Stimulated activated CD8-positive, alpha-beta memory T cell treated with anti-CD3 and anti-CD28 coated beads, Interleukin-4, amount 100 ng/mL, for 4 hours (primary cell): ENCODE measurements at places on chromosomes 2 and 18.

DNA sequence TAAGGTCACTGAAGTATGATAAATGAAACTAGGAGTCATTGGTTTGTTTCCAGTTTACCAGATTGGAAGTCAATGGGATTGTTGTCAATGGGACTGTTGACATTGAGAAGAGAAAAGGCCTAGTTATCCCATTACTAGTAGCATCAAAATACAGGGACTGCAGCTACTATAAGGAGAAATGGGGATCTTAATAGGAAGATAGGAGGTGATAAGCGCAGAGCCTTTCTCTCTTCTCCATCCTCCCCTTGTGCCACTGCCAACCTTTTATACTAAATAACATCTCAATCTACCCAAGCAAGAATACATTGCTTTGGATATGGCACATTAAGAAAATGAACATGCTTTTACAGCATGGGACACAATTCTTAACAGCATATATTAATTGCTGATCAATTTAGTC lies 10.5 kb upstream of the BBS5 start:
- no peak for DNase-seq

GRCh38 chr18:79584491-79585394 lies 94.9 kb upstream of the CTDP1 start:
- DNase-seq: no peak

DNA sequence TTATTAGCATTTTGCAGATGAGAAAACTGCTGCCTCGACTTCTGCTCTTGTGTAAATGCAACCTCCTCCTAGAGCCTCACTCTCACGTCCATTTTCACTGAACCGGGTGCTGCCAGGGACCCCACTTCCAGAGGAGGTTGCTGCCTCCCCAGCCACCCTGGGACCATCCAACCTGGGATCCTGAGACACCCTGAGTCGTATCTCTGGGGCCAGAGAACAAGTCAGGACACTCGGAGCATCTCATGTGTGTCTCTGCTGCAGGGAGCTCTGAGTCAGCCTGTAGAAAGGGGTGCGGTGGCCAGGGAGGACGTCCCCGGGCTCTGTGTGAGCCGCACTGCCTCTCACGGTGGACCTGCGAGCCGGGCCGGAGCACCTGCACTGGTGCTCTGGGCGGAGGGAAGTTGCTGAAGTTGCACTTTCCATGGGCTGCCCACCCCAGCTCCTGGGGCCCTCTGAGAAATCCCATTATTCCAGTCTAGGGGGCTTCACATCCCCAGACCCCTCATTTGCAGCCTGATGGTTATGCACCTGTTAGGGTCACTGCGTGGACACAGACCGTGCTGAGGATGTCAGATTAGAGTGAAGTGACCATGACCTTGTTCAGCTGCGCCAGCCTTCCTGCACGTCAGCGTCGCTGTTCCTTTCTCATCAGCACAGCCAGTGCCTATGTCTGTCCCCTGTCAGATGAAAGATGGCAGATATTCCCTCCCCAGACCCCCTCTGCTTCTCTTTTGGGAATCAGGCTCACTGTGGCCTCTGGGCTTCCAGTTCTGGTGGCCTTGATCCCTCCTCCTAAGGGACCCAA lies 230.4 kb downstream of the KLHL29 start:
- no peak for DNase-seq

DNA sequence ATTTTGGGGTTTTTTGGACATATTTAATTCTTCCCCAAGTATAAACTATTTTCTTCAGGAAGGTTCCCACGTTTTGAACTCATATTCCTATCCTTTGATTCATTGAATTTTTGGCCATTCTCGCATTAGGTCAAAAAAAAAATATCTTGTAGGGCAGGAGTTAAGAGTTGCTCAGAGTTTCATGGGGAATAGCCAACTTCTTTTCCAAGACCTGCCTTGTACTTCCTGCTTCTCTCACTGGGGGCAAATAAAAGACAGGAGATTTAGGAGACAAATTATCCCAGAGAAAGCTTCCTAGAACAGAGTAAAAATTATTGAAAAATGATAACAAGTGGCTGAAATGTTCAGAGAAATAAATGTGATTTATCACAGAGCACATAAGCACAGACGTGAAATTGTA lies 55.2 kb upstream of the BCL11A start:
- DNase-seq: no peak

GRCh38 chr2:34188464-34189303 lies 589.6 kb upstream of the FAM98A start:
- DNase-seq: no peak

GRCh38 chr18:67553437-67553836 lies 36.9 kb upstream of the DSEL start:
- no peak for DNase-seq

DNA sequence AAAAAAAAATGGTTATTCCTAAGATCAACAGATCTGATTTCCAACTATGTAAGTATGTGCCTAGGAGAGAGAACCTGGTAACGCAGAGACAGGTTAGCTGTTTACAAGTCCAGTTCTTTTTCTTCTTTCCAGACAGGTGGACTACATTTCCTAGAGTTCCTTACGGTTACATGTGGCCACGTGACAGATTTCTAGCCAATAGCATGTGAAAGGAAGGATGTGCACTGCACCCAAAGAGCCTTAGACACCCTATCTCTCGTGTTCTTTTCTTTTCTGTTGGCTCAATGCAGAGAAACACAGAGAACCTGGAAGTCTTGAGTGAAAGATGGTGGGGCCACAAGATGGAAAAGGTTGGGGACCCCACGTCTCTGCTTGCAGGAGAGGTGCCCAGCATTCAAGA lies 375.9 kb downstream of the TNS1 start:
- no peak for DNase-seq

DNA sequence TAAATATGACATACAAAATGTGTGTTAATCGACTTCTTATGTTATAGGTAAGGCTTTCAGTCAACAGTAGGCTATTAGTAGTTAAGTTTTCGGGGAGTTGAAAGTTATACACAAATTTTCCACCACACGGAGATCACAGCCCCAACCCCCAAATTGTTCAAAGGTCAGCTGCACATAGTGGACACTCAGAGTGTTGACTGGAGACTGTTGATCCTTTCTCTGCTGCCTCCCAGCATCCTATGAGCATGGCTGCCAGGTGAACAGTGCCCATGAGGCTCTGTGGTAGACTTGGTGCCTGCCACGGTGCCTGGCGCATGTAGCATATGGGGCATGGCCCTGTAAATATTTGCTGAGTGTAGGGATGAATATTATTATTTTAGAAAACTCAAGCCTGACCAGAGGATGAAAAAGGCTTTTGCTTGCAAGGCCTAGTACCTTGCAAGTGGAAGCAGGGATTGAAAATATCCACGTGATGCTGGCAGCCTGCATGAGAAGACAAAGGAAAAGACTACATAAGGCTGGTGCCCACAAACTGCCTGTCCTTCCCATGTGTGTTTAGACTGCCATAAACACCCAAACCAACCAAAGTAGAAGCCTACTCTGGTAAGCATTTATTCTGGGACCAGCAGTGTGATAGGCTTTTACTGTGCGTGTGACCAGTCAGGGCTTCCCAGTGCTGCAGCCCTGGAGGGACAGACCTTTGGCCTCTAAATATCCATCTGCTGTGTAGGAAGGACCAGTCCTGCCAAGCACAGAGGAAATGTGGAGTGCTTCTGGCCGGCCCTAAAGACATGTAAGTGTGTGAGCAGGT lies 226.1 kb downstream of the LDLRAD4 start:
- no peak for DNase-seq

GRCh38 chr2:70785137-70785911 lies 5.1 kb downstream of the FIGLA start:
- DNase-seq: no peak

- DNase-seq: no peak
Observed at GRCh38 chr2:84797271-84797670, 83.6 kb downstream of the TRABD2A start.

- no peak for DNase-seq
Observed at GRCh38 chr18:73715210-73715670, 432.4 kb downstream of the FBXO15 start.
